ENCODE measurements at places on chromosomes 7 and 10. TPM values are rescaled to one million over a fixed set of nuclear protein-coding genes. Genes with fewer than 3 reads are reported as not detected.

The BLNK gene
- 4.3 TPM for total RNA-seq

The ARID5B gene
- 61.8 TPM for total RNA-seq

- DNase-seq = no peak
Observed at GRCh38 chr7:110448918-110449317, 642.0 kb upstream of the LRRN3 start.

DNA sequence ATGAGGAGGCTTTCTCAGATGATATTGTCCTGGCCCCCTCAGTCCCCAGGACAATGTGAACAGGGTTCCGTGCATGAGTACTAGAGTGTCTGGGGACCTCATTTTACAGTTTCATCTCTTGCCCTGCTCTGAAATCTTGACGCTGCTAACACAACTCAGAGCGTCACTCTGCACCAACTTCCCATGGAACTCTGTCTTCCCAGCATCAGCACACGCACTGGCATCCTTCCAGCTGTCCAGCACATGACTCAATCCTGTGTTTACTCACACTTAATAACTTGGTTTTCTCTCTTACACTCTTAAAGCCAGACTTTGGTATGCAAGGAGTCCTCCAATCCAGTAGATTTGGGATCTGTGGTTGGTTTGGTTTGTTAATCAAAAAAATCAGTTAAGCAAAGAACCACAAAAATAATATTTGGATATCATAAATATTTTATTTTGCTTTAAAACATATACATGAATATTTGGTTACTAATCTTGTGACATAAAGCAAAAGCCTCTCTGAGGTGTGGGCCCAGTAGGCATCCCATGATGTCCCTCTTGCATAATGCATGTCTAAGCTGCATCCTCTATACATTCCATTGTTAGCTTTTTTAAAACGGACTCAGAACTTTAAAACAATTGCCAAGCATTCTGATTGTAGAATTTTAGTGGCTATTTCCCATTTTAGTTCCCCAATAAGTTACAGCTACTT lies 131.0 kb downstream of the CXCL12 start:
- peak; percentile 52 for DNase-seq

- DNase-seq = no peak
Observed at GRCh38 chr7:95317546-95317945, 6.8 kb downstream of the PON1 start.

DNA sequence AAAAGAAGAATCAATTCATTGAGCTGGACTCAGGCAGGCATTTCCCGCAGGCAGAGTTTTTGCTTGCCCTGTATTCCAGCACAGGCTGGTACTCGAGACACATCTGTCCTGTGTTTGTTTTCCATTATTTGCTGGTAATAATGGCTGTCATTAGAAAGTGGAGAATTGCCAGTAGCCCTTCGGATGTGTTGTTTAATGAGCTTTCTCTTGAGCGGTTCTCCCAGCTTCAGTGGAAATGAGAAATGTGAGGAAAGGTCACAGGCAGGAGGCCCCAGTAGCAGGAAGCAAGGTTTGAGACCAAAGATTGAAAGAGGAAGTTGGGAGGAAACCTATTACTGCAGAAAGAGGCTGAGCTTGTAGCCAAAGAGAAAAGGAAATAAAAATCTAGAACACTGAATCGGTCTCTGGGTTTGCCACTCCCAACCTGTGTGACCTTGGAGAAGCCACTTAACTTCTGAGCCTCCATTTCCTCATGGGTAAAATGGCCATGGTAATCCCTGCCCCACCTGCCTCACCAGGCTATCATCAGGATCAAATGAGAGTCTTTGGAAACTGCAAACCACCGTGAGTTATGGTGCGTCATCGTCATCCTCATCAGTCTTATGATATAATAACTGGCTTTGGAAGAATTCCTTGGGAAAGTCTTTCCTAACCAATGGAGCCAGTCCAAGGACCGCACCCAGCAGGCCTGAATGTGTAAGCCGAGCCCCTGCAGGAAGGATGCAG lies 67.7 kb downstream of the TACR2 start:
- DNase-seq = no peak

DNA sequence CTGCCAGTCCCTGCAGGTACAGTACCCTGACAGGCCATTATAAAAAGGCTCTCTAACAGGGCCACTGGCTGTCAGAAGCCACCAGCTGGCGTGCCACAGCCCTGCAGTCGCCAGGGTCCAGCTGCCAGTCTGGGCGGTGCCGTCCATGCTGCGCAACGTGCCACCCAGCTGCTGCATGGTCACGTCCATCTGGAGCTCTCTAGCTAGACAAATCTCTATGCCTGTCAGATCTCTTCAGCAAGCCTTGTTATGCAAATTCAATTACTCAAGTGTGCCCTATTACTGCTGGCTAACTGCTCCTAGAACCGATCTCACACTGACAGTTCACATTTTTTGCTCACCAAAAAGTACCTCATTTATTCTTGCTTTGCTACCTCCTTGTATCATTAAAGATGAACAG lies 75.9 kb downstream of the HIBADH start:
- DNase-seq = no peak

DNA sequence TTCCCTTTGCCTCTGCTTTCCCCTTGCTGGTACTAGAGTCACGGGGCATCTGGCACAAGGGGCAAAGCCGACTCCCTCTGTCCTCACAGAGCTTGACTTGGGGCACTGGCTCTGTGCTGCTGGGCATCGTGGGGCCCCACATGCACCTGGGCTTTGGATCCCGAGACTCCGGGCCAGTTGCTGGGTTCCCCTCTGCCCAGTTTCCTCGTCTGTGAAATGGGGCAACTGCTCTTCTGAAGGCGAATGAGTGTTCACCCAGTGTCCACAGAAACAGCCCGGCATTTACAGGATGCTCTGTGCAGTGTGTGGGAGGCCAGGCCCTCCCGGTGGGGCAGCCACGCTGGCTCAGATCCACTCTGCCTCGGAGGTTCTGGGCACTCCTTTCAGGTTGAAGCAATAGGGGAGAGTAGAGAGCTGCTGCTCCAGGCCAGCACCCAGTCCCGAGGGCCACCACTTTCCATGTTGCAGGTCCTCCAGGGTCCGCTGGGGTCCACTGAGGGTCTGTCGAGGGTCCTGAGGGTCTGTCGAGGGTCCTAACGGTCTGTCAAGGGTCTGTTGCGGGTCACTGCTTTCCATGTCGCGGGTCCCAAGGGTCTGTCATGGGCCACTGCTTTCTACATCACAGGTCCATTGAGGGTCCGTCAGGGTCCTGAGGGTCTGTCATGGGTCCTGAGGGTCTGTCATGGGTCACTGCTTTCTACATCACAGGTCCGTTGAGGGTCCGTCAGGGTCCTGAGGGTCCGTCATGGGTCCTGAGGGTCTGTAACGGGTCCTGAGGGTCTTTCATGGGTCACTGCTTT lies 103.6 kb downstream of the VIPR2 start:
- DNase-seq = no peak

Data from ovary (tissue), 10 donors.